ENCODE measurements at places on chromosomes 1 and 21.

GRCh38 chr1:28750330-28750729 lies 13.6 kb downstream of the YTHDF2 start:
- no peak for DNase-seq

- DNase-seq = no peak
Measured at GRCh38 chr1:33294071-33295010, 26.6 kb downstream of the A3GALT2 start.

DNA sequence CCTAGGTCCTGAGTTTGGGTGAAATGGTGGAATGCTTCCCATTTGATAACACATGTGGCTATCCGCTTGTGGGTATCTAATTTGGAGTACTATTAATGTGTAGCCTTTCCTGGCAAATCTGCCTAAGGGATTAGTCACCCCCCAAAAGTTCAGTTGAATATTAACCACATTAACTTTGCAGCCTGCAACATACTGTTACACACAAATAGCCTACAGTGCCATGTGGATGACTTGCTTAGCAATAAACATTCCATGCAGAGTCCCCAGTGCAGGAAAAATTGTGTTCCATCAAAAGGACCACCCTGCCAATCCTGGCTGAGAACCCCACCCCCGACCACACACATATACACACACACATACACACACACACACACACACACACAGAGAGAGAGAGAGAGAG lies 303.3 kb upstream of the ESRRG start:
- DNase-seq = no peak

- DNase-seq = no peak
Measured at GRCh38 chr1:180892272-180892671, 20.4 kb upstream of the KIAA1614 start.

DNA sequence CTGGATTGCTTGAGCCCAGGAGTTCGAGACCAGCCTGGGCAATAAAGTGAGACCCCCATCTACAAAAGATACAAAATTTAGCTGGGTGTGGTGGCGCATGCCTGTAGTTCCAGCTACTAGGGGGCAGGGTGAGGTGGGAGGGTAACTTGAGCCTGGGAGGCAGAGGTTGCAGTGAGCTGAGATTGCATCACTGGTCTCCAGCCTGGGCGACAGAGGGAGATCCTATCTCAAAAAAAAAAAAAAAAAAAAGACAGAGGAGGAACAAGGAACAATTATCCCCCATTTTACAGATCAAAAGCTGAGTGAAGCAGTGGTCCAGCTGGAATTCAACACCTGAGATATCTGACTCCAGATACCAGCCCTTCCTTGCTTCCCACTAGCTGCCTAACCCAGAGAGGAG lies 34.8 kb downstream of the L1TD1 start:
- peak; percentile 74 for DNase-seq

DNA sequence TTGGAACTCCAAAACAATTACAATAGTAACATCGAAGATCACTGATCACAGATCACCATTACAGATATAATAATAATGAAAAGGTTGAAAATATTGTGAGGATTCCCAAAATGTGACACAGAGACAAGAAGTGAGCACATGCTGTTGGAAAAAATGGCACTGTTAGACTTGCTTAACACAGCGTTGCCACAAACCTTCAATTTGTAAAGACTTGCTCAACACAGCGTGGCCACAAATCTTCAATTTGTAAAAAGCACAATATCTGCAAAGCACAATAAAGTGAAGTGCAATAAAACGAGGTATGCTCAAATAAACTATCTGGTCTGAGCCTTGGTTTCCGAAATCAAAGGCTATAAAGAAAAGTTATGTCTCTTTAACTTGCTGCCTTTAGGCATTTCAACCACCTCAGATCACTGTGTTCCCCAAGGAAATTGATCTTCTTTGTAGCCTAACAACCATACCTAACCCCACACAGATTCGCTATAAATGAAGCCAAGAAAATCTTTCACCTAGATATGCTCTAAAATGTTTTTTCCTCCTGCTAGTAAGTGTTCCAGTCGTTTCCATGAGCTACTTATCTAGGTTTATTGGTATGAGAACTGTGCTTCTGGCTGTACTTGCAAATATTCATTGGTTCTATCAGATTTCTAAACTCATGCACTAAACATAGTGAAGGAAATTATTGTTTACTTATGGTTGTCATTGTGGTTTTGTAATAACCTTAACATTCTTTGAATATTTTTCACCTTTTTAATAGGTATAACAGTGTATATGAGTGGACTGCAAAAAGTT lies 13.1 kb upstream of the LPGAT1 start:
- no peak for DNase-seq

- no peak for DNase-seq
Measured at GRCh38 chr21:34576041-34576511, 38.8 kb downstream of the RCAN1 start.

DNA sequence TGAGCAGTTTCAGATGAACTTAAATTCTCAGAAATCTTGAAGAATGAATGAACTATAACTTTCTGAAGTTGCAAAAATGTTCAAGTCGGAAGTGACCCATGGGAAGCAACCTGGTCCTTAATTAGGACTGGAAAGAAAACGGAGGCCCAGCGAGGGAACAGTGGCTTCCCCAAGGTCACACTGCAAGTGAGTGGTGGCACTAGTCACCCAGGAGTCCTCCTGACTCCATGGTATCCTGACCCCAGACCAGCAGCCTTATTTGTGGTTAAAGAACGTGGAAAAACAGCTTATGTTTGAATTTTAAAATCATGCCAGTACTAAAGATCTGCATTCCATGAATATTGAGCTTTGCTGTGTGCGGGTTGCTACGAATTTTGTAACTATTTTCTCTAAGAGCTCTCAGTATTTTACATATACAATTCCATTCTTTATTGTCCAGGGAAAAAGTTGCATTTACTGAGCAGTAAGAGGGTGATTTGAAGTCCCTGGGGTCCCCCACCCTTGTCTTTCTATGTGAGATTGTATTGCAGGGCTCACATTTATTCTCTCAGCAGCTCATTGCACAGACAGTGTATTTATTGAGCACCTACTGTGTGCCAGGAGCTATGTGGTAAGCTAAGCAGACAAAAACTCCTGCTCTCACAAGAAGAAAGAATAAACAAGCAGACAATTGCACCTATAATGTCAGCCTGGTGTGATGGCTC lies 61.6 kb upstream of the ATP5PO start:
- DNase-seq = no peak

DNA sequence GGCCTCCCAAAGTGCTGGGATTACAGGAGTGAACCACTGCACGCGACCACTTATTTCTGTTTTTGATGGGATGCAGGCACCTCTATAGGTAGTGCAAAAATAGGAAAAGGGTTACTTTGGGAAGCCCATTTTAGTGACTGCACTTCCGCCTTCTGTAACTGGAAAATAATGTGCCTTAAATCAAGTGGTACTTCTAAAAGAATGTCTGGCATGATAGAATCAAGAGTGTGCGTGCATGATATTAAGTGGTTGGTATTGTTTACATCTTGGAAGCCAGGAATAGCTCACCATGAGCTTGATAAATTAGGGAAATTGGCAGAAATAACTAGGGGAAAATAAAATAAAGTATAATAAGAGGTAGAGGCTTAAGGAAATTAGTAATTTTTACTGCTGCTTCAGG lies 1067.0 kb downstream of the ADGRL2 start:
- DNase-seq = no peak

DNA sequence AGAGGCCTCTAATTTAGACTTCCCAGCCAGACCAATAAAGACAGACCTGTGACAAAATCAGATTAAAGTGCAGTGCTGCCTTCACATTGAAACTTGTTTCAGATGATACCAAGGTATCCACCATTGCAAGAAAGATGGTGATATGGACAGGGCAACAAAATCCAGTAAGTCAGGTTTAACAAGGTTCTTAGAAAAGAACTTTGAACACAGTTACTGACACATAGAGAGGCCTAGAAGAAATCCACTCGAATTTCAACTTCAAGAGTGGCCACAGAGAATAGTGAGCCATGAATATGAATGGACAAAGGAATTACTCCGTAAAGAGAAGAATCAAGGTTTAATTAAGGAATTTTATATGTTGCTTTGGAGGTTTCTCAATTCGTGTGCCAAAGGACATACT lies 230.4 kb downstream of the KCNT2 start:
- DNase-seq = no peak

GRCh38 chr1:36231191-36231590 lies 6.9 kb downstream of the THRAP3 start:
- no peak for DNase-seq

DNA sequence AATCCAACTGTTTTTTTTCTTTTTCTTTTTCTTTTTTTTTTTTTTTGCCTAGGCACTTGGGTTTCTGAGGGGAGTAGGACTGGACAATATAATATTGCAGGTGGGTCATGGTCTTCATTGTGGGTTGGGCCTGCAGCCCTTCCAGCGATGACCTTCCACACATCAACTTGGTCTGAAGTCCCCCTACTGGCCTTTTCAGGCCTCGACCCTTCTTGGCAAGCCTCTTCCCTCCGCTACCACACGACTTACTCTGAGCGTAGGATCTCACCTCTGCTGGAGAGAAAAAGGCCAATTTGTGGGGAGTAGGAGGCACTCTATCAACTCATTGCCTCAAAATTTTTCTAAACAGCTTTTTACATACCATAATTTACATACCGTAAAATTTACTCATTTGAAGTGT lies 51.1 kb upstream of the GRIK3 start:
- DNase-seq = peak; percentile 66

DNA sequence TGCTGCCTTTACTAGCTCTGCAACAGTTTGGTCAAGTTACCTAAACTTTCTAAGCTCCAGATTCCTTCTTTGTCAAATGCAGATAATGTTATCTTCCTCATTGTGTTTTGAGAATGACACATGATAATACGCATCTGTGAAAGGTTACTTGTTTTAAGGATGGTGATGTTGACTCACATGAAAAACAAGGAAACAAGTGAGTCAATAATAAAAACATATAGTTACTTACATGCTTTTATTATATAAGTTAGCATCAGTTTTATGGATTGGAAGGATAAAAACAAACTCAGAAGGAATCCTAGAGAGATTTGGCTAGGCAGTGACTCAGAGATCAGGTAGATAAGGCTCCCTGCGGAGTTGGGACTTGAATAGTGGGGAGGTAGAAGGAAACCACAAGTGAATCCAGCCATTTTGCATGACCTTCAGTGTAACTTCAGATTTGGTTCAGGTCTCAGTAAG lies 144.6 kb downstream of the LMO4 start:
- DNase-seq = peak; percentile 94

DNA sequence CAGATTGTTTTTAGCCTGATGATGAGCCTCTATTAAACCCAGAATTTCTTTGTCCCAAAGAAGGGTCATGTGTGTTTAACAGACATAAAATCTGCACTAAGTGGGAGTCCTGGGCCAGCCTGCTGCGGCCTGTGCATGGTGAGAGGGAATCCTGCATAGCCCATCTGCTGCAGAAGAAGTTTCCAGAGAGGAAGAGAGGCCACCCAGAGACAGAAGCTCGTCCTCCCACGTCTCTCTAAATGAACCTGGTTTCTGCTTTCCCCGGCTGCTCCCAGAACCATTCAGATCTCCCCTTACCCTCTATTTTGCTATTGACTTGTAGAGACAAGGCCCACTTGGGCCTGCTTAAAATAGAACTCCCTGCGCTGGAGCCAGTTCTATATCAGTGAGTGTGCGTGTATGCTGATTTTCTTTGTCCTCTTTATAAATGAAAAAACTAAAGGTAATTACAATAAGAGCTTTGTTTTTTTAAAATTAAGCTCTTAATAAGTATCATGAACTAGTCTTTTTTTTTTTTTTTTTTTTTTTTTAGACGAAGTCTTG lies 142.8 kb upstream of the RAB4A start:
- DNase-seq = no peak

- DNase-seq = peak; percentile 35
Measured at GRCh38 chr1:20318971-20319370, 28.3 kb downstream of the VWA5B1 start.

GRCh38 chr21:45076245-45076711 lies 1.9 kb downstream of the ADARB1 start:
- peak; percentile 32 for DNase-seq

DNA sequence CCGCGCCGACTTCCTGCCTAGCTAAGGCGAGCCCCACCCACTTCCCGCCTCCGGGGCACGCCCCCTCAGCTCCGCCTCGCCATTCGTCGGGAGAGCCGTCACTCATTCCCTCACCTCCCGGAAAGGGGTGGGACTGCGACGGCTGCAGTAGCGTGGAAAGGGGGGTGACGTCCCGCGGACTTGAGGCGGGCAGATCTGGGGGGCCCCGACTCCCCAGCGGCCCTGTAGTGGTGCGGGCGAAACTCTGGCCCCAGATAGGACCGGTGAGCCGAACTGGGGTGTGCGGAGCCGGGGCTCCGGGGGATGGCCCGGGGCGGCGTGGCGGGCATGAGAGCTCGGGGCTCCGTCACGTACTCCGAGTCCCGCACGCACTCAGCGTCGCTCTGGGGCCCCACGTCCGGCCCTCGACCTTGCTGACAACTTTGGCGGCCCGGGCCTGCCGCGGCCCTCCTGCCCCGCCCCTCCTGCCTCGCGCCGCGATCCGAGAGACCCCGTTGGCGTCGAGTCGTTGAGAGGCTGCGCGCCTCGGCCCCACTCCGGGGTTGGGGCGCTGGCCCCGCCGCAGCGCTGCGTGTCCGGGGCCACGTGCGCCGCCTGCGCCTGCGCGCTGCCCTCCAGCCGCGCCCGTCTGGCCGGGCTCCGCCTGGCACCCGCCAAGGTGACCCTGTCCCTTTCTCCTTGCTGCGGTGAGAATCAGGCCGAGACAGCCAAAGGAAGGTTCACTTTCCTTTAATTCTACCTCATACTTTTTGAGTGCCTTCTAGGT lies 395 bp upstream of the ENO1 start:
- peak; percentile 97 for DNase-seq

DNA sequence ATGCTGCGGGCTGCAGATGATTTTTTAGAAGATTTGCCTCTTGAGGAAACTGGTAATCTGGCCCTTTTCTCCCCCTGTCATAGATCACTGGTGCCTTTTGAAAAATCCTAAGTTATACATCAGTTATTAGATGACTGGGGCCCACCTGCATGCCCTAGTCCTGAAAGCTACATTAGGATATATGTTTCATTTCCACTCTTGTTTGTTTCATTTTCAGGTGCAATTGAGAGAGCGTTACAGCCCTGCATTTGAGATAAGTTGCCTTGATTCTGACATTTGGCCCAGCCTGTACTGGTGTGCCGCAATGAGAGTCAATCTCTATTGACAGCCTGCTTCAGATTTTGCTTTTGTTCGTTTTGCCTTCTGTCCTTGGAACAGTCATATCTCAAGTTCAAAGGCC lies 8.1 kb upstream of the IFI44 start:
- DNase-seq = no peak

GRCh38 chr1:1847890-1848289 lies 43.0 kb downstream of the GNB1 start:
- no peak for DNase-seq

- peak; percentile 16 for DNase-seq
Measured at GRCh38 chr1:183433703-183434102, 15.5 kb upstream of the NMNAT2 start.

- no peak for DNase-seq
Measured at GRCh38 chr21:34222031-34222335, 141.8 kb upstream of the KCNE2 start.

GRCh38 chr1:77104672-77105071 lies 114.6 kb downstream of the PIGK start:
- no peak for DNase-seq

GRCh38 chr1:17877896-17878295 lies 122.8 kb downstream of the ACTL8 start:
- DNase-seq = no peak

All from mesendoderm (in vitro differentiated cells).